Heart right ventricle (tissue), 16 donors: ENCODE measurements at places on chromosomes 4 and X. TPM values are rescaled to one million over a fixed set of nuclear protein-coding genes. Genes with fewer than 3 reads are reported as not detected.

DNA sequence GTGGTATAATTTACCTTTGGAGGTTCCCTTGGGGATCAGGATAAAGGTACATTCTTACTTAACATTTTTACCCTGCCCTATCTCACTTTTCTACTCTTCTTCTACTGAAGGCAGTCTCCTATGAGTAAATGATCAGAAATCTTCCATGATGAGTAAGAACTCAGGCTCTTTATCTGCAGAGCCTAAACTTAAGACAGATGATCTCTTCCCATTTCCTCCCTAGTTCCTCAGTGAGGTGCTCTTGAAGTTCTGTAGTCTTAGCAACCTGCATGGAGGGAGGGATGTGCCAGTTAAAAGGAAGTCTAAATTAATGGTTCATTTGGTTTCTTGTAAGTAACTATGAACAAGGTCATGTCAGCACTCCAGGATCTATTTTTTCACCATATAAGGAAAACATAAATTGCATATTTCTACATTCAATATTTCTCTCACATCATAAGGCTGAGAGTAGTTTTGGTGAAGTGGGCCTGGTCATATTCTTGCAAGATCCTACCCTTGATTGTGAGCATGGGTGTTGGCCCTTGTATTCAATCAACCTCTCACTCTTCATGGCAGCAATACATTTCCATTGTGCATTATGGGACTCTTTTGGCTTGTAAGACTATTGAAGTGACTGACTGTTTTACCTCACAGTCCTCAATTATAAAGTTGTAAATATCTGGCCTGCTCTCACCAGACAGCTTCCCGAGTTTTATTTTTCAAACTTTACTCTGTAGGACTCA lies 295.5 kb downstream of the SLC7A11 start:
- no peak for DNase-seq

GRCh38 chr4:138757432-138757831 lies 258.1 kb upstream of the NOCT start:
- no peak for DNase-seq

GRCh38 chr4:65789341-65789740 lies 119.1 kb upstream of the EPHA5 start:
- no peak for DNase-seq

DNA sequence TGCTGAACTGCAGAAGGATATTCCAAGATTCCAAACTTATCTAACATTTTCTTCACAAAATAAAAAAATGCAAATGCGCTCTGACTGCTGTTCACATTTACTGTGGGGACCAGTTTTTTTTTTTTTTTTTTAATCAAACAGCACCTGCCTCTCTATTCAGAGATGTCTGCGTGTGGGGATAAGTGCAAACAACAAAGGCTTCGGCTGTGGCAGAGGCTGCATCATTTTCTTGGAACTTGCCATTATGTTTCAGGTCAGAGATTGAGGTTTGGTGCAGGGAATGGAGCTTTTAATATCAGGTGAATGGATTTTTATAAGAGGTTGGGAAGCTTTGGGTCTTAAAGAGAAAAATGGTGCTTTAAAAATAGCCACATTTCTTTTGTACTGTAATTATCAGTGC lies 78.2 kb upstream of the TET2 start:
- DNase-seq, result no peak

DNA sequence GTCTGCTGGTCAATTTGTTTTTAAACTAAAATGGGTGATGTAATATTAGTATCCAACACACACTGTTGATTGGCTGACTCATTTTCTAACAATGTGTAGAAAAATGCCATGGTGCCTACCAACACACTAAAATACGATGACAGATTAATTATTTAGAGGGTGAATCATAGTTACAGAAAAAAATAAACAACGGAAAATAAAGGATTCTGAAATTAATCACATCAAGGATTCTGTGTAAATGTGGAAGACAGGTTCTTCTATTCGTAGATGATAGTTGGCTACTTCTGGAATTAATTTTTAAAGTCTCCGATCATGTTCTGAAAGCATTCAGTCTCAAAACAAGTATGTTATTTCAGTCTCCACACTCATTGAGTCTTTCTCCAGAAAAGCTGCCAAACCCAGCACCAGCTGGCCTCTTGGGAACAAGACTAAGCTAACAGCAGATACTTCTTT lies 8.2 kb upstream of the IQCM start:
- no peak for DNase-seq

GRCh38 chrX:41716222-41716621 lies 7.8 kb upstream of the GPR82 start:
- DNase-seq, result no peak

DNA sequence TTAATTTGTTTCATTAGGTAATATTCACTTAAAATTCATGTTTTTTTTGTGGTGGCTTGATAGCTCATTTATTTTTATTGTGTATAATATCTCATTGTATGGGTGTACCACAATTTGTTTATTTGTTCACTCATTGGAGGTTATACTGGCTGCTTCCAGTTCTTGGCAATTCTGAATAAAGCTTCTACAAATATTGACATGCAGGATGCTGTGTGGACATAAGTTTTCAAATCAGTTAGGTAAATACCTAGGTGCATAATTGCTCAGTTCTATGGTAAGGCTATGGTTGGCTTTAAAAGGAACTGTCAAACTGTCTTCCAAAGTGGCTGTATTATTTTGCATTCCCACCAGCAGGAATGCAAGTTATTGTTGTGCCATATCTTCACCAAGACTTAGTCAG lies 504.5 kb upstream of the GALNTL6 start:
- no peak for DNase-seq

DNA sequence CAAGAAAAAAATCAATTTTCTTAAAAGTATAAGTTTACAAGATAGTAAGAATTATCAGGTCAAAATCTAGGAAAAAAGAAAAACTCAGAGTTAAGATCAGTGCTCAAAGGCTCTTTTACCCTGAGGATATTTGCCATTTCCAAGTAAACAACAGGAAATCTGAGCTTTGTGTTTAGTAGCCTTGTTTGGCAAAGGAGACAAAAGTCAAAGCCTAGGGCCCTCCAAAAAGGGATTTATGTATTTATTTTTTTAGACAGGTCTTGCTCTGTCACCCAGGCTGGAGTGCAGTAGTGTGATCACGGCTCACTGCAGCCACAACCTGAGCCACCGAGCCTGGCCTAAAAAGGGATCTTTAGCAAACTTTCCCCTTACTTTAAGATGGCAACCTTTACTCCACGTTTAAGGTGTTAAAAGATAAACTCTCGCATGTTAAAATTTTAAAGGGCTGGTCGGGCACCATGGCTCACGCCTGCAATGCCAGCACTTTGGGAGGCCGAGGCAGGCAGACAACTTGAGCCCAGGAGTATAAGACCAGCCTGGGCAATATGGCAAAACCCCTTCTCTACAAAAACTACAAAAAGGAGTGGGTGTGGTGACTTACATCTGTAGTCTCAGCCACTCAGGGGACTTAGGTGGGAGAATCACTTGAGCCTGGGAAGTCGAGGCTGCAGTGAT lies 21.3 kb upstream of the OPHN1 start:
- no peak for DNase-seq

- DNase-seq, result no peak
Measured at GRCh38 chr4:138665851-138666250, 349.7 kb upstream of the NOCT start.

Gene TADA2B
- 31.6 TPM for total RNA-seq

DNA sequence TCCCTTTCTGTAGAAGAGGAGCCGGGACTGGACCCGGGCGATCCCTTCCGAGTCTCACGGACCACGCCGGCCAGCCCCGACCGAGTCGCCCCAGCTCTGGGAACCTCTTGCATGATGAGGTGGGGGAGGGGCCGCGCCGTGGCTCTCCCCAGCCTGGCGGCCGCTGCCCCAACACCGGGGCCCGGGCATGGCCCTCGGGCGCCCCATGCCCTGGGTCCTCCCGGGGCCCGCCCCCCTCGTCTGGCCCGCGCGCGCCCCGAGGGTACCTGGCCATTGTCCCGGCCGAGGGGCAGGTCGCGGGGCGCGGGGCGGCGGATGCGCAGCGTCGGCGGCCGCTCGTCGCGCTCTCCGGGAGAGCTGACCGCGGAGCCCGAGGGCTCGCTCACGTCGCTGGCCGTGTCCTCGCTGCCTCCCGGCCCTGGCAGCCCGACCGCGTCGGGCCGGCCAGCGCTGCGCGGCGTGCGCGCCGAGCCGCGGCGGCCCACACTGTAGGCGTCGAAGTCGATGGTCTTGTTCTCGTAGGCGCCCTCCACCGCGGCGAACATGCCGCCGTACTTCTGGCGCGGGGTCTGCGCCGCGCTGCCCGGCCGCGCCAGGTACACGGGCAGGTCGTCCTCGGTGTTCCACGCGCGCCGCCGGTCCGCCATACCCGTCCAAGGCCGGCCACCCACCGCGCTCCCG lies 423 bp downstream of the CRMP1 start:
- DNase-seq, result no peak

DNA sequence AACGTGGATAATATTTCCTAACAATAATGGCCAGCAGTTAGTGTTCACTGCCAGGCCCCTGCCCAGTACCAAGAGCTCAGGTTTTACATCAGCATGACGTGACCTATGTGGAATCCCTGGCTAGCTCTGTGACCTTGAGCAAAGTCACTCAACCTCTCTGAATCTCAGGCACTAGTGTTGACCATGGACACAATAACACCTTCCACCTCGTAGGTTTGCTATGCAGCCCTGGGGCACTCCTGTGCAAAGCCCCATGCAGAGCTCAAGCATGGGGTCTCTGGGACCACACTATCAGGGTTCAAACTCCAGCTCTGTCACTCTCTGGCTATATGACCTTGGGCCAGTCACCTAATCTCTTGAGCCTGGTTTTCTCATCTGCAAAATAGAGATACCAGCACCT lies 38.7 kb upstream of the MSX1 start:
- no peak for DNase-seq

DNA sequence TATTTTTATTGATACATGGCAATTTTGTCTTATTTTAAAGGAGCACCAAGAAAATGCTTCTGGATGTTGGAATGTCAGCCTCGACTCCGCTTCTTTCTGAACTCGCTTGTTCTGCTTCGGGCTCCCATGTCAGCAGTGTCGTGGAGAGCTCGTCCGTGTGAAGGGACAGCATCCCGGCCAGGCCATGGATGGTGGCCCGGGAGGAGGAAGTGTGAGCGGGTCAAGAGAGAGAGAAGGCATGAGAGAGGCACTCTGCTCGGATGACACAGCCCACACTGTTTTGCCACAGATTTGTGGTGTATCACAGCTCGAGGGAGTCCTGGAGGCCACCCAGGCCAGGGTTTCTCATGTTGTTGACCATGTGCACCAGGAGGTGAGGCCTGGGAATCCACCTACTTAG lies 107.0 kb downstream of the TRAPPC11 start:
- no peak for DNase-seq

GRCh38 chrX:9682456-9682855 lies 83.2 kb downstream of the GPR143 start:
- DNase-seq, result no peak

Gene DCAF8L1
- not detected for total RNA-seq

DNA sequence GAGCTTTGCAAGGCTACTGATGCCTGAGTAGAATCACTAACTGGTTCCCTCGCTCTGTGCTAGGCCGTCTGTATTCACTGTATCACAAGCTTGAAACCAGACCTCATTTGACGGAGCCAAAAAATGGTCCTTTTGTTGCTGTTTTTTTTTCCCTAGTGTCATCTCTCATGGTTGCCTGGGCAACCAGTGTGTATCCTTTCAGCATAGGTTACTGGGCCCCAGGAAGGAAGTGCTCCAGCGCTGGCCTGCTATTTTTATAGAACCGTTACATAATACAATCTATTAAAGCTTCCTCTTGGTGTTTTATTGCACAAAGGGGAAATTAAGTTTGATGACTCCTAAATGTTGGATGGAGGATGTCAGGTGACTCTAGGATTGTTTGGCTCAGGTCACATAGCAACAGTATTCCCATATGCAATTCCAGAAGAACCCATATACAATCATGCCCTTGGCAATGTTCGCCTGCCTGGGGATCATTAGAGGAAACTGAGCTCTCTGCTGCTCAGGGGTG lies 220.4 kb downstream of the SPRY1 start:
- peak; percentile 86 for DNase-seq

GRCh38 chr4:27081675-27082586 lies 221.3 kb downstream of the STIM2 start:
- no peak for DNase-seq

Gene PACRGL
- total RNA-seq, result 9.0 TPM

GRCh38 chrX:17590892-17591740 lies 146.2 kb upstream of the SCML1 start:
- peak; percentile 51 for DNase-seq

- no peak for DNase-seq
Measured at GRCh38 chr4:80076681-80077080, 3.7 kb upstream of the ANTXR2 start.

Gene SCD5
- 1.8 TPM for total RNA-seq

GRCh38 chrX:5936438-5936837 lies 292.2 kb downstream of the NLGN4X start:
- no peak for DNase-seq

DNA sequence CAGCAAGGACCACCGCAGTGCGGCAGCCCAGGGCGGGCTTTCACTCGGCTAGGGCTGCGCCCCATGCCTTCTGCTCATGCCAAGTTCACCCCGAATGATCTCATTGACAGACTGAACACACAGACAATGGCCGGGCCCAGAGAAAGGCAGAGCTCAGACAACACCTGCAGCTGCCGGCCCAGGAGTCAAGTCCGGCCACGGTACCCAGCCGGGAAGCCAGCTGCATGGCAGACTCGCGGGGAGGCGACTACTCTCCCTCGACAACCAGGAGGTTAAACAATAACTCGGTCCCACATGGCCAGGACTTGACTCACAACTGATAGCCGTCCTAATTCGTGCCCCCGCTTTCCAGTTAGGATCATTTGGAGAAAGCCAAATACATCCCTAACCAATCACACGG lies 50.4 kb downstream of the ABLIM2 start:
- DNase-seq, result no peak

- no peak for DNase-seq
Measured at GRCh38 chrX:140177821-140178220, 212.5 kb upstream of the CXorf66 start.

Gene CYTL1
- total RNA-seq, result not detected

- DNase-seq, result no peak
Measured at GRCh38 chr4:42018451-42018850, 28.1 kb downstream of the SLC30A9 start.

DNA sequence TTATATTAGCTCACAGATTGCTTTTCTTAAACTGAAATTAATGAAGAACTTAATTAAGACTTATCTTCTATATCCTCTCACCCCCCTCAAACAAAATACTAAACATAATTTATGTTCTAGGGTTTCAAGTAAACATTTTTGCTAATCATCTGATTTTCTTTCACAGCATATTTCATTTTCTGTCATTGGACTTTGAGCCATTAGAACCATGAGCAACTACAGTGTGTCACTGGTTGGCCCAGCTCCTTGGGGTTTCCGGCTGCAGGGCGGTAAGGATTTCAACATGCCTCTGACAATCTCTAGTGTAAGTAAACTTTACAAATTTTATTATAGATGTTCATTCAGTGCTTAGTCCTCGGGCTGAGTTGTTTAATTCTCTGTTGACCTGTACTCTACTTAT lies 3.3 kb downstream of the PDLIM5 start:
- peak; percentile 55 for DNase-seq

DNA sequence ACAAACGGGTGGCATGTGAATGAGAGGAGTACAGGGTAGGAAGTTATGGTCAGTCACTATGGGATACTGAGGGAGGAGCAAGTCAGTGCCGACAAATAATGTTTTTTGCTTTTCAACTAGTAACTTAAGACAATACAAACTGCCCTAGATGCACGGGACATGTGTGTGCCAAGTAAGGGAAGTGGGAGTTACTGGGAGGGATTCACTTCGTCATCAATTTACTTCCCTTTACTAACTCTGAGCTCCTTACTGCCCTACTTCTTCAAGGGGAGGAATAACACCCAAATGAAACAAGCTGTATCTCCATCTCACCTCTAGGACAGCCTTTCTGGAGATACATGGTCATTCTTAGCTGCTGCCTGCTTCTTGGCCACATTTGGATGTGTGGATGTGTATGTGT lies 97.7 kb downstream of the DGKK start:
- DNase-seq, result no peak

Gene TASL
- total RNA-seq, result 0.19 TPM

GRCh38 chr4:139084804-139085093 lies 69.2 kb downstream of the NOCT start:
- no peak for DNase-seq
